ENCODE measurements at places on chromosomes 1 and 21.

DNA sequence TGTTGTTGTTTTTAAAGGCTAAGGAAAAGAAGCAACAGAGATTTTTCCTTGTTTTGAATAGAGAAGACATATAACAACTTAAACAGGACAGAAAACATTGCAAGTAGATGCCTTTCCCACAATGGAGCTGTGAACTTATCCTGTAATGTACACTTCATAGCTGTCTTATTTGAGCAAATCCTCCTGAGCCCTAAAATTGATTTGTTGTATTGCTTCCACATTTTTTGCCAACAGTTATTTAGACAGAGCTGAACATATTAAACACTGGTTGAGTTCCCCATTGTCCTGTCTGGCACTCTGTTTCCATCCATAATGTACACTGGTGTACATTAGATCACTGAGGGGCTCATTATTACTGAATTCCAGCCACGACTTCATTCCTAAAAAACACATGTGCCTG, 32.2 kb downstream of the CACHD1 start:
- DNase-seq = no peak

DNA sequence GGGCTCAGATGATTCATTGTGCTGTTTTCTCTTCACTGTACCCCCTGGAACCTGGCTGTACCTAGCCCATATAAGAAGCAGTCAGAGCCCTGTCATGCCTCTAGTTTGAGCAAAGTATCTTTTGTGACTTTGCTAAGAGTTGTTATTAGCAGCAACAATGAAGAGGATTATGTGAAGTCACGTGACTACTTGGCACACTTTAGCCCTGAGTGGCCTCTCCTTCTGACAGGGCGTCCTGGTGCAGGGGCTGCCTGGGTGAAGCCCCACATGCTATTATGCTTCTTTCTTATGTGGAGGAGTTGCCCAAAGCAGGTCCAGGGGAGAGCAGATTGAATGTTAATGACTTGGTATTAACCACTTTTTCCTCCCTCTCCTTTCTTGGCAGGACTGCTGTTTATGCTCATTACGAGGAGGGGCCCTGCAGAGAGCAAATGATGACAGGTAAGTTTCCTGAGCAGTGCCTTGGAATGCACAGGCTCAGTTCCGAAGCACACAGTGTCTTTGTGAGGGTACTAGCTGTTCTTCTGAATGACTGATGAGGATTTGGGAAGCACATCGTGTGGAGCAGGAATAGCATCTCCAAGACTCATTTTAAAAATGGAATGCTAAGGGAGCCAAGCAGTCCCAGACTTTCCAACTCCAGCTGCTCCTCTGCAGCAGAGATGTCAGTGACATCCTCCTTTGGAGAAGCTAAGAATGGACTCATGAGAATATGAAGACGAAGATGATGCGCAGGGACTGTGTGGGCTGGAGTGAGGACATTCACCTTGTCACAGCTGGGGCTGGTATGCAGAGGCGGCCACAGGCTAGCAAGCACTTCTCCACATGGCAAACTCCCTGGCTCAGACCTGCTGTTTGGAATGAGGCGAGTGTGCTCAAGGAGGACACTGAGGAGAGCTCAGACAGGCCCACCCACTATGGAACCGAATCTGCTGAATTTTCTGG, 15.2 kb upstream of the ST3GAL3 start:
- DNase-seq = no peak

DNA sequence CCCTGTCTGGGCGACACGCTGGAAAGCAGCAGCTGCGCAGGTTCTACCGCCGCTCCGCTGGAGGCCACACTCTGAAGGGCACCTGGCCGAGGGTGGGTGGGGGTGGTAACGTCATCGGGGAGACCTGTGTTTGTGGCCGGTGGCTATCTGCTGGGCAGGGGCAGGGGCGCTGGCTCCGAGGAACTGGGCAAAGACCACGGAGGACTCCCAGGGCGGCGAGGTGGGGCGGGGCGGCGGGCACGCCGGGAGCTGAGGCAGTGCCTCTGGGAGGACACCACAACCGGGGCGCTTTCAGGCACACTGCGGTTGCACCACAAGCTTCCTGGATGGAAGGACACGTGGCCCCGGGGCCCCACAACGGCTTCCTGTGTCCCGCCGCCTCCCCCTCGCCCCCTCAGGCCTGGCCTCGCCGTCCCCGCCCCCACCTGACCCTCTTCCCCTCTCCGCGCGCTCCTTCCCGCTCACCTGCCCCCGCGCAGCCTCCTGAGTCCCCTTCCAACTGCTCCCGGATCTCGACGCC, 3.3 kb upstream of the DENND2D start:
- peak; percentile 49 for DNase-seq

DNA sequence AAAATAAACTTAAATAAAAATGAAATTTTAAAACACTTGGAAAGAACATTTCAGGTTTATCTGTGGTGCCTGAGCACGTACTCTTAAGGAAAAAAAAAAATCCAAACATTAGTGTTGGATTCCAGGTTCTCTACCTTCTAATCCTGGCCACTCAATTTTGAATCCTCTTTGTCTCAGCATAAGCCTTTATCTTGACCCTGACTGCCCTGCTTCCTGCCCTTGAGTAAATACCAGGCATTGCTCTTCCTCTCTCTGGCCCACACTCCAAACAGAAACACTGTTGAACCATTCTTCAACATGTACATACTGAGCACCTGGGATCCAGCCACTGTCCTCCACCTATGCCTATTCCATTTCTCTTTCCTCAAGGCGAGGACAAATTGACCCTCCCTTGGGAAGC, 11.4 kb upstream of the VANGL1 start:
- DNase-seq = no peak

GRCh38 chr1:39177706-39178105, 26.8 kb upstream of the MACF1 start:
- no peak for DNase-seq

DNA sequence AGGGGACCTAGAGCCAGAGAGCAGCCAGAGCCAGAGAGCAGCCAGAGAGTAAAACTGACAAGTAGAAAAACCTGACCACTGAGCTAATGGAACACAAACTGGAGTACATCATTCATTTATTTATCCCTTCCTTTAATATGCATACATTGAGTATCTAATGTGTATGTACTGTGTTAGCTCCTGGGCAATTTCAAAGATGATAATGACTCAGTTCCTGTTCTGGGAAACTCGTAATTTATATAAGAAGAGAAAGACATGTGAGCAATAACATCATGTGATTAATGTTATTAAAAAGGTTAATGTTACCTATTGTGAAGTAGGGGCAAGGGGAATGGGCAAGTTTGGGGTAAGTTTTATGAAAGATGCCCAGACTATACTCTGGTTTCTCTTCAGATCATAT, 199.9 kb downstream of the TNR start:
- DNase-seq = no peak

DNA sequence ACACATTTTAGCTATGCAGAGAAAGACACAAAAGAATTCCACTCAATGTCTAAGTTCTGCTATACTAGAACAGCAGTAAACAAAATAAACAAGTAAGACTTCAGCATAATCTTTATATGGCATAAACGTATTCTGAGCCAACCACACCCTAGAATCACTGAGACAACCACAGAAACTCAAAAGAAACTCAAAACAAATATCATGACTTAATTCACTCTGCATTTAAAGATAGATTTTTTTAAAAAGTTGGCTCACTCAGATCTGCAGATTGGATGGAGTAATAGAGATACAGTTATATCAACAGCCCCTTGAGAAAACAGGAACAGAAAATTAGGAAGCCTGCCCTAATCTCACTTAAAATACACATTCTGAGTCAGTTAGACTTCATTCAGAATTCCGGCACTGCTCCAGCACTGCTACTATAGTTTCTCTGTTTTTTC, 95.0 kb downstream of the COL24A1 start:
- DNase-seq = no peak

GRCh38 chr21:28106370-28106890, 886.2 kb downstream of the LTN1 start:
- no peak for DNase-seq

GRCh38 chr1:58738876-58739275, 39.0 kb upstream of the MYSM1 start:
- DNase-seq = no peak

- no peak for DNase-seq
These were observed 54.8 kb downstream of the CLSTN1 start for GRCh38 chr1:9768983-9769382.

DNA sequence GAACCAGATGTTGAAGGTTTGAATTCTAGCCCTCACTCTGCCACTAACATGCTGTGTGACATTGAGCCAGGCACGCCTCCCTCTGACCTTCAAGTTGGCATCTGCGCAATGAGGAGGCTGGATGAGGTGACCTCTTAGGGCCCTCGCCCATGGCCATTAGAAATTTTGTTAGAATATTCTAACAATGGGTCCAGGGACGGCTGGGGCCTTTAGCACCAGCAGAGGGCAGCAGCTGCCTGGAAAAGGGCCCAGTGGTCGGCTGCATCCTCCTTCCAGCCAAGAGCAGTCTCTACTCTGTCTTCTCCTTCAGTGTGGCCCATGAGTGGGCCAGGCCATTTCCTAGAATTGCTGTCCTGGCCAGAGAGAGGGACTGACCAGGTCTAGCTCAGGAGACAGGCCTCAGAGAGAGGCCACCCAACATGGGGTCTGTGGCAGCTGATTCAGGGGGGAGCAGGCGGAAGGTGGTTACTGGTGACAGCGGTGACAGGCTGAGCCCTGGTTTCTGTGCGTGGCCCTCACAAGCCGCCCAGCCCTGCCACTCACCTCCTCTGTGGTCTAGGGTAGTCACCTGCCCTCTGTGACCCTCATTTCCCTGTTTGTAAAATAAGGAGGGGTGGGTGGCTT, 101.3 kb upstream of the ACTL8 start:
- peak; percentile 40 for DNase-seq

DNA sequence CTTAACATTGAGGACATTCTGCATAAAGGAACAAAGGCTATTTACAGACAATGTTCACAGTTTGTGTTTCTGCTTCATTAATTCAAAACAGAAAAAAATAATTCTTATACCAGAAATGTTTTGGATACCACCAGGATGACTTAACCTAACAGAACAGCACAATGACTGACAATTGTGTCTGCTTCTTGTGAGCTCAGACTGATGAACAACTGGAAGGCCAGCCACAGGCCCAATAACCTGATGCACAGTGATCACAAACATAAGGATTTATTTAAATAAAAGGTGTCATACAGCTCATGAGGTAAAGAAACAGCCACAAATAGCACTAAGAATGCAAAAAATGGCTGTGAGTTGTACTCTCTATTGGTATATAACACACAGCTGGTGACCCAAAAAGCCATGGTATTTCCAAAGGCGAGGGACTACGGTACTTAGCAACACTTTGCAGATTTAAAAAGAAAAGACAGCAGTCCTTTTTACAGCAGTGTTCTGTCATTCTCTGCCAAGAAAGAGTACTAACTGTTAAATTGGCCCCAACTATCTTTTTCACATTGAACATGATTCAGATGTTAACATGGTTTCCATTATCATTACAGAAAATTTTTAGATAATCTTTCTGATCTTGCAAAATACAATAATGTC, 32.1 kb upstream of the DDAH1 start:
- DNase-seq = peak; percentile 63

DNA sequence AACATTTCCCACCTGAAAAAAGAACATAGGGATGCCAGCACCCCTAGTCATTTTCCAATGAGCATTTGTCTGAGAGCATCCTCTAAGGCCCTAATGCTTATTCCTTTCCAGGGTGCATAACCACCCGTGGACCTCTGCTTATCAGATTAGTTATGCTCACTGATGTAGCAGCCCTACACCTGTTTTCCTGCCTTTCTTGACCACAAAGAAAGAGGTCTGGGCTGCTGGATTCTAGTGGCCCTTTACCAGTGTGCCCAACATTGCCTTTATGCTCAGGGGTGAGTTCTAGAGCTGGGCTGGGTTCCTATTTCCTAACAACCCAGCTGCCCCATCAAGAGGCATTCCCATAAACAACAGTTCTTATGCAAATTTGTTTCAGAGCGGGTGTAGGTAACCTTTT, 20.3 kb upstream of the PM20D1 start:
- DNase-seq = no peak

GRCh38 chr1:214688891-214689290, 85.9 kb downstream of the CENPF start:
- DNase-seq = no peak

DNA sequence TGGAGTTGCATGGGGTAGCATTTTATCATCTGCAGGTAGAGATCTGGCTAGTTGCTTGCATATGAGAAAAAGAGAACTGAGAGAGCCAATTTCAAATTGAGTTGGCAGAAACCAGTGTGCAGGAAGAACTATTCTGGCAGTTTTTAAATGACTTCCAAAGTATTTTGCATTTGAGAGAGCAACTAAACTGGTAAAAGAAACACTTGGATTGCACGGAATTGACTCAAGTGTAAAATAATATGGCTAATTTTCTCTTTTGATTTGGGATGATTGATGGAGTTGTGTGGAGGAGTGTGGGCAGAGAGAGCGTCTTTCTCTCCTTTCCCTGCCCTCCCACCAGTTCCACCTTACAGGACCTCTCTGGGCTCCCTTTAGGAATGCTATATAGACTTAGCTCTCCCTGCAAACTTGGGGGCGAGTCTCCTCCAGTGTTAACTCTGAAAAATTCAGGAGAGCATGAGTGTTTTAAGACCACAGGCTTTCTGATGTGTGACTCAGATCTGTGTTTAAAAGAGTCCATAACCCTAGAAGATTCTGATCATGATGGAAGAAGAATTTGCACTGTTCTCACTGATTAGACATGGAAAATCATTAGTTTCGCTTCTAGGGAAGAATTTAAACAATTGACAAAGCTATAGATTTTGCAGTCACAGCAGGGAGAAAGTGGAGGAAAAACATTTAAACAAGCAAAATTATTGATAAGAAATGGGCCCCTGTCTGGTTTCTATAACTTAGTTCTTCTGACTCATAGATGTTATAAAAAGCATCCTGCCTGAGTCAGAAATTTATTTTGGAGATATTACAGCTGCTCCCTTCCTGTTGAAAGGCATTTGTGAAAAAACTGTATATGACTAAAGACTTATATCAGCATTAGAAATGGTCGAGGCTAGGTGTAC, 24.9 kb upstream of the CTBS start:
- DNase-seq = peak; percentile 59

- peak; percentile 99 for DNase-seq
These were observed 114.2 kb upstream of the IPO9 start for GRCh38 chr1:201714542-201715329.

DNA sequence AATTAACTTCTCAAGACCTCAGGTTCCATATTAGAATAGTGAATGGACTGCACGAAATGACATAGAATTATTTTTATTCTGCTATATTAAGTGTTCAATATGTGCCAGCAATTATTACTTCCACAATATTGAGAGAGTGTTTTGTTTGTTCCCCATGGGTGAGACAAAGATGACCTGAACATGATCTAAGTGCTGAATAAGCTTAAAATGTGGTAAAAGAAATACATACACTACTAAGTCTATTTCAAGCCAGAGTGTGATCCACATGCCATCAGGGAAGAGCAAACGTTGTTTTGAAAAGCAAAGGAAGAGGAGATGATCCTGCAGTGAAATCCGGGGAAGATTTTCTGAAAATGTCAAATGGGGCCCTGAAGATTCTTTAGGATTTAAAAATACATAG, 59.8 kb upstream of the RUNX1 start:
- DNase-seq = no peak

- DNase-seq = no peak
These were observed 69.2 kb downstream of the SCCPDH start for GRCh38 chr1:246793356-246793896.
